Stimulated activated CD4-positive, alpha-beta T cell treated with anti-CD3 and anti-CD28 coated beads, Interleukin-4, amount 100 ng/mL, for 48 hours (primary cell): ENCODE measurements at places on chromosomes 13 and 19.

- DNase-seq, result no peak
Observed at GRCh38 chr19:391726-392374, 17.1 kb downstream of the C2CD4C start.

- no peak for DNase-seq
Observed at GRCh38 chr13:111282425-111282824, 38.0 kb upstream of the TEX29 start.

- no peak for DNase-seq
Observed at GRCh38 chr13:39684531-39685137, 29.2 kb downstream of the COG6 start.

DNA sequence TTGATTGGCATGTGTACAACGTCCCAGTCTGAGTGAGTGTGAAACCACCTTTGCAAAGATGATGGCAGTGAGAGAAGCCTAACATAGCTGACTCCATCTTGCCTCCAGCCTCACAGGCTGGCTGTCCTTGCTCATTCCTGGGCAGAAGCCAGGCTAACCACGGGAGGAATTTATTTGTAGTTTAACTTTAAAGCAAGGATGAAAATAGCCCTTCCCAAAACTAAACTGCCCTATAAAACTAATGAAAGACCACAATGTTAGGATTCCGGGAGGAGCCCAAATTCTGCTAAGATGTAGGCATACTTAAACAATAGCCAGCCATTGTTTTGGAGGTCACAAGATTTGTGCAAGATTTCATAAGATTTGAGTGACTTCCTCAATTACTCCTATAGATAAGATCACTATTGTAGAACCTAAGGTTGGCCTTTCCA is 96.6 kb upstream of the LSM14A start:
- no peak for DNase-seq
